AG09309 (cell line): ENCODE measurements at places on chromosomes 6 and 20.

DNA sequence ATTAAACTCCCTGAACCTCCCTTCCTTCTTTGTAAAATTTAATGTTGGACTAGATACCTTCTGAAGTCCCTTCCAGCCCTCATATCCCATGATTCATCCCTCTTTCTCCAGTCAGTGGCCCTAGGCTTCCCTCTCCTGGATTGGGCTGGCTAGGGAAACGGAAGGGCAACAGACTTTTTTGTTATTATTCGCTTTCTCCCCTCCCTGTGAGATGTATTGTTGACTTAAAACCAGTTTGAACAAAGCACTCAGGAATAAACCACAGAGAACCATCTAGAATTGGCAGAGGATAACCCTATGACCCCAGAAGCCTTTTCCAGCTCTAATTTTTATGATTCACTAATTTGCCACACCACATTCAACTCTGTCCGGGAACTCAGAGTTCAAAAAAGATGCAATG is 239.7 kb upstream of the SUPT3H start:
- no peak for DNase-seq

DNA sequence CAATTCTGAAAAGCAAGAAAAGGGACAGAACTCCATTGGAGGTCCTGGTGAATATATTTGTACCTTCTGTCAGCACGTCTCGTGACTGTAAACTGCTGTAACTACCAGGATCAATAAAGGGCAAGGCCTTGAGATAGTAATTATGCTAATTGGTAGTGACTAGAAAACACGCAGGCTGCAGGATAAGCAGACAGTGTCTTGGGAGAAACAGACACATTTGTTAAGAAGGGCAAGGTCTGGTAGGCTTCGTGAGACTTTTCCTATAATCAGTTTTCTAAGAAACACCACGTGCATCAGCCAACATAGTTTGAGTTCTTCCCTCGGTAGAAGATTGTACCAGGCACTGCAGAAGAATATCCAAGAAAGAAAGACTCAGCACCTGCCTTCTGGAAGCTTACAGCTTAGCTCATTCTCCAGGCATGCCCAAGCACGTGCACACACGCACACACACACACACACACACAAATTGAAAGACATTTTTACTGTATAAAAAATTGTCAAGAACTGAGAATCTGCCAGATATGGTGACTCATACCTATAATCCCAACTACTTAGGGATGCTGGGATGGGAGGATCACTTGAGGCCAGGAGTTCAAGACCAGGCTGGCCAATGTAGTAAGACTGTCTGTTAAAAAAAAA is 167.0 kb upstream of the SASH1 start:
- DNase-seq: peak; percentile 17

GRCh38 chr6:135358251-135358821 is 139.2 kb downstream of the AHI1 start:
- peak; percentile 91 for DNase-seq

GRCh38 chr6:130035211-130035610 is 16.8 kb downstream of the L3MBTL3 start:
- DNase-seq: no peak

DNA sequence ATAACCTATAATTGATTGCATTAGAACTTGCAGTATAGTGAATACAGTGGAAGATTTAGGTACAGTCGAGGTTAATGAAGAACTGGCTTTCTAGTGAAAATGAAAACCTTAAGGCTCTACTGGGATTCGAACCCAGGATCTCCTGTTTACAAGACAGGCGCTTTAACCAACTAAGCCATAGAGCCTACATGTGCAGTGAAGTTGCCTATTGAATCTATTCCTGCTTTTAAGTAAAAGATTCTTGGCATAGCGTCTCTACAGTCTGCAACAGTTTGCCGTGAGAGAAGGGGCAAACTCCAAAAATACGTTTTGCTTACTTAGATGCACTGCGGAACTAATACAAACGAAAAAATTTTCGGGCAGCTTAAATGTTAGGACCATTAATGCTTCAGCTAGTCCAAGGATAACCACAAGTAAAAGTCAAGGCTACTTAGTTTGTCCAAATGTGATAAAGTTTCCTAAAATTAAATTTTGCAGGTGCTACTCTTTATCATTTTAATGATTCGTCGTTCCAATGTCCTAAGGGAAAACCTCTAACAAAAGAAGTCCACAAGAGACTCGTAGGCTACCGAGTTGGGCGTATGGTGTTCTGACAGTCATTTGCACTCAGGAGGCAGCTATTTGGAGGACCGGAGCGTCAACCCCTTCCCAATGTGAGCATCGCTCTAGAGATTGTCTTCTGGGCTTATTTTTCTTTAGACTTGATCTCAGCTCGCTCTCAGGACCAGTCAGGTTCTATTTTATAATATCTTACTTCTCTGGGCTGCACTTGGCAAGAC is 31.3 kb upstream of the ZSCAN23 start:
- DNase-seq: peak; percentile 67

DNA sequence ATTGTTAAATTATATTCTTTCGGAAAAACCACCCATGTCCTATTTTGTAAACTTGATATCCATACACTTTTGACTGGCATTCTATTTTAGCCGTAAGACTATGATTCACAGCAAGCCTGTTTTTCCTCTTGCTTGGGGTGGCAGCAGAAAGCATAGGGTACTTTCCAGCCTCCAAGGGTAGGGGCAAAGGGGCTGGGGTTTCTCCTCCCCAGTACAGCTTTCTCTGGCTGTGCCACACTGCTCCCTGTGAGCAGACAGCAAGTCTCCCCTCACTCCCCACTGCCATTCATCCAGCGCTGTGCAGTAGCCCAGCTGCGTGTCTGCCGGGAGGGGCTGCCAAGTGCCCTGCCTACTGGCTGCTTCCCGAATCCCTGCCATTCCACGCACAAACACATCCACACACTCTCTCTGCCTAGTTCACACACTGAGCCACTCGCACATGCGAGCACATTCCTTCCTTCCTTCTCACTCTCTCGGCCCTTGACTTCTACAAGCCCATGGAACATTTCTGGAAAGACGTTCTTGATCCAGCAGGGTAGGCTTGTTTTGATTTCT is 2.1 kb upstream of the ESR1 start:
- no peak for DNase-seq

- DNase-seq: no peak
These were observed 14.8 kb downstream of the AKAP12 start for GRCh38 chr6:151254451-151255081.

- no peak for DNase-seq
These were observed 61.1 kb upstream of the SNX9 start for GRCh38 chr6:157761926-157762325.

- DNase-seq: no peak
These were observed 37.9 kb upstream of the KHDRBS2 start for GRCh38 chr6:62323818-62324431.

DNA sequence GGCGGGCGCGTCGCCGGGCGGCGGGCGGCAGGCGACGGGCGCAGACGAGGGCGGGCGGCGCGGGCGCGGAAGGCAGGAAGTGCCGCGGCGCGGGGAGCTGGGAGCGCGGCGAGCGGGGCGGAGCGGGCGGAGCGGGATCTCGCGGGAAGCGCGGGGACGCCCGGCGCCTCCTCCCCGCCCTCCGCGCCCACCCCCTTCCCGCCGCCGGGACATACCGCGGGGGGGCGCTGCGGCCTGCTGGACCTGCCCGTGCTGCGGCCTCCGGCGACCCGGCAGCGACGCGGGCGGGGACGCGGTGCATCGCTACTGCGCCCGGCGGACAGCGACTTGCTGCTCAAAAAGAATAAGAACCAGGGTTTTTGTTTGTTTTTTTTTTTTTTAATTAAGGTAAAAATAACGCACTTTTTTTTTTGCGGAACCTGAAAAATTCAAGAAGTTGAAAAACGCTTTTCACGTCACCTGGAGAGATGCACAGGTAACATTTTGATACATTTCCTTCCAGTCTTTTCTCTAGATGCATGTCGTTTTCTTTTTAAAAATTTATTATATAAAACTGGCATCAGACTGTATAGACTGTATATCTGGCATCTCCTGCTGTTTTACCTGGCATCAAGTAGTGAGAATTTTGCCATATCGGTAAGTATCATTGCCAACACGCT is at the start of gene CENPB:
TSS of gene CENPB (minus strand) at position 76 of the 659 bp plus-strand sequence. CDS start 257 bp downstream, outside the sequence.
- no peak for DNase-seq

- DNase-seq: no peak
These were observed 3.7 kb downstream of the RNF39 start for GRCh38 chr6:30071858-30072257.

DNA sequence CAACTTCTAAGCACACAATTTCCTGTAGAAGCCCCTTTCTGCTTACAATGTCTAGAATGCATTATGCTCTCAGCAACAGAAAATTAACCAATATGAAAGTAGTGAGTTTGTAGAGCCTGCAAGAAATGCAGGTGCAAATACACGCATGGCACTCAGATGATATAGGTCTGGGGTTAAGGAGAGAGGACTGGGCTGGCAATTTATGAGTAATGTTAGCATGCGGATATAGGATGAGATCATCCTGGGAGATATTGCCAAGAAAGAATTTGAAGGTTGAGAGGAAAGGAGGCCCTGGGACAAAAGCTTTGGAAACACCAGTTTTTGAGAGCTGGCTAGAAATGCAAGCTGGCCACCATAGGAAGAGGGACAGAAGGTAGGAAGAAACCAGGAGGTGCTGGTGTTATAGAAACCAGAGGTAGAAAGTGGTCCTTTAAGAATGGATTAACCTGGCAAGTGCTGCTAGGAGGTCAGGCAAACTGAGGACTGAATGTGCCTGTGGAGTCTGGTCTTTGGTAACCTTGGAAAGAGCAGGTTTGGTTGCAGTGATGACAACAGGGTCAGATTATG is 183.2 kb upstream of the MYLIP start:
- DNase-seq: no peak

DNA sequence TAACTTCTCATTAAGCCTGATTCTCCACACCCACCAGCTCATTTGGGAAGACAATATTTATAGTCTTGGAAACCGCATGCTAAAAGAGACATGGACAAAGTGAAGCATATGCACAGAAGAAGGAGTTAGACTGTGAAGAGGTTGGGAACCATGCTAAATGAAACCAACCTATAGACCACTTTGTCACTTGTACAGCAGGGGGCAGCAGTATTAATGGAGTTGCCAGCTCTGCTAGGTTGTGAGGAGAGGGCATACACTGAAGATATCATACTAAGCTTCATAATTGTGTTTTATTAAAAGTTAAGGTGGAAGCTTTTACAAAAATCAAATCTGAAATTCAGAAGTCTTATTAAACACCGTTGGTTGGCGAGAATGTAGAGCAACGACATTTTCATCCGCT is 38.3 kb upstream of the HMGCLL1 start:
- no peak for DNase-seq

GRCh38 chr20:42095221-42095620 is 477.0 kb upstream of the CHD6 start:
- no peak for DNase-seq

GRCh38 chr6:111551521-111552231 is 54.0 kb downstream of the TRAF3IP2 start:
- DNase-seq: no peak

- DNase-seq: no peak
These were observed 49.1 kb downstream of the UTRN start for GRCh38 chr6:144334150-144334708.

DNA sequence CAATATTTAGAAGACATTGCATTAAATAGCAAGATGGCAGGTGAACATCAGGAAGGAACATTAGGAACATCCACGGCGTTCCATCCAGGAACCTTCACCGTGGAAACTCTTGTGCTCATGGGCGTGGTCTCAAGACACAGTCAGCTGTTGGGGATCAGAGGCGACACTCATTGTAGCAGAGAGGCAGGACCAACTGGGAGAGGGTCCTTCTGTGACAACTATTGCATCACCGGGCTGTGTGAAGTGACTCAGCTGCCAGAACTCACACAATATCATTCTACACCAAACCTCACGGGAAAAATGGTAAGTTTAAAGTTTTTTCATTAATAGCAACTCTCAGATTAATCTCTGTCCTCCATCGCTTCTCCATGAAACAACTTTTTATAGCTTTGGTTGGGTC is 334.8 kb upstream of the SULF2 start:
- DNase-seq: no peak

DNA sequence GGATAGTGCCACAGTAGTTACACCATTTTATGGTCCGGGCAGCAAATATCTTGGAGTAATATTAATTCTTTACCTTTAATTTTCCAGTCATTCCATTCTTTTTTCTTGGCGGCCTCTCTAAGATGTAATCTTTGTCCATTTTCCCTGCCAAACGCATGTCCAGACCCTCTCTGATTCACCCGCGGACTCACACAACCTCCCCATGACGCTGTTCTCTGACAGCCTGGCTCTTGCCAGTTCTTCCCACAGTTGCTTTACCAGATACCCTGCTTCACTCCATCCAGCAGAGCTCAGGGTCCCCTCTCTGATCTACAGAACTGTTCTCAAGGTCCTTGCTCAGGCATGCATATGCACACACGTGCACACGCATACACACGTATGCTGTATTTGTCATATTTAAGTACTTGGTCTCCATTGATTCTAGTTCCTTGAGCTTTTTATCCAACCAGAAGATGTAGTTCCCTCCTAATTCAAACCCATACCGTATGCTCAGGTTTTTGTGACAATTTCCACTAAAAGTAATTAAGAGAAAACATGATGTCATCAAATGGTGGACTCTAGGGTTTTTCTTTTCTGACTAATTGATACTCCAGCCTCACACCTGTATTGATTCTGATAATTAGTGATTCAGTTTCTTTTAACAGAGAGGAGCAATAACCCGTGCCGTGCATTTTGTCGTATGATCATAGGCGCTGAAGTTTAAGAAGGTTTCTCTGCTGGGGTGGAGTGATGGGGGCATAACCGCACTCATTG is 10.0 kb downstream of the BPHL start:
- no peak for DNase-seq

- DNase-seq: no peak
These were observed 620.5 kb downstream of the DOK5 start for GRCh38 chr20:55095745-55096400.

- DNase-seq: no peak
These were observed 13.4 kb upstream of the TREML4 start for GRCh38 chr6:41214559-41215238.

DNA sequence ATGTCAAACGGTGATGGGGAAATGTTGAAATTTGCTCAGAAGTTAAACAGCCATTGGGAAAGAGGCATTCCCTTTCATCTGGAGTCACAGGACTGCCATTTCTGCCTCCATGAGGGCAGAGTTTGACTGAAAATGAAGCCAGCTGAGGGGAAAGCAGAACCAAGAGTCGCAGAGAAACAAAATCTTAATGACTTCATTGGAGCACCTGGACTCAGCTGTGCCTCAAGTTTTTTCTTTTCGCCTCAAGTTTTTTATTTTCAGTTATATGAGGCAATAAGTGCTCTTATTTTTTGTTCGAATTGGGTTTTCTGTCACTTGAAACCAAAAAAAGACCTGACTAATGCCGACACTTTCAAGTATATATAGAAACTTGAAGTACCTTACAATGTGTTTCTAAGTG is 161.3 kb downstream of the PKHD1 start:
- DNase-seq: no peak

DNA sequence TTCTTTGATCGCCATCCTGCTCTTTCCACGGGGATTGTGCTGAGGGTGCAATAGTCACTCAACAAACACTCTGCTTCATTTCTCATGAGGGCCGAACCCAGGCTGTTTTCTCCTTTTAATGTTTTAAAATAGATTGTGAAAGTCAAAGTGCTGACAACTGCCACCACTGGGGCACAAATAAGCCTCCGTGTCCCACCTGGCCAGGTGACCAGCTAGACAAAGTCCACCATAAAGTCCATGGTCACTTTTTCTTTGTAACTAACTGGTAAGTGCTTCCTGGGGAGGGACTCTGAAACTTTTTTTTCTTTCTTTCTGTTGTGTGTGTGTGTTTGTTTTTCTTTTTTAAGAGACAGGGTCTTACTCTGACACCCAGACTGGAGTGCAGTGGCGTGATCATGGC is 219.8 kb downstream of the LY86 start:
- no peak for DNase-seq

GRCh38 chr20:47464380-47465101 is 37.1 kb upstream of the NCOA3 start:
- peak; percentile 96 for DNase-seq

GRCh38 chr6:153898360-153899059 is 140.5 kb upstream of the OPRM1 start:
- no peak for DNase-seq
